GDM1 (cell line): ENCODE measurements at places on chromosomes 1 and 21.

- DNase-seq, result no peak
These were observed 98.2 kb downstream of the CACHD1 start for GRCh38 chr1:64568171-64568450.

DNA sequence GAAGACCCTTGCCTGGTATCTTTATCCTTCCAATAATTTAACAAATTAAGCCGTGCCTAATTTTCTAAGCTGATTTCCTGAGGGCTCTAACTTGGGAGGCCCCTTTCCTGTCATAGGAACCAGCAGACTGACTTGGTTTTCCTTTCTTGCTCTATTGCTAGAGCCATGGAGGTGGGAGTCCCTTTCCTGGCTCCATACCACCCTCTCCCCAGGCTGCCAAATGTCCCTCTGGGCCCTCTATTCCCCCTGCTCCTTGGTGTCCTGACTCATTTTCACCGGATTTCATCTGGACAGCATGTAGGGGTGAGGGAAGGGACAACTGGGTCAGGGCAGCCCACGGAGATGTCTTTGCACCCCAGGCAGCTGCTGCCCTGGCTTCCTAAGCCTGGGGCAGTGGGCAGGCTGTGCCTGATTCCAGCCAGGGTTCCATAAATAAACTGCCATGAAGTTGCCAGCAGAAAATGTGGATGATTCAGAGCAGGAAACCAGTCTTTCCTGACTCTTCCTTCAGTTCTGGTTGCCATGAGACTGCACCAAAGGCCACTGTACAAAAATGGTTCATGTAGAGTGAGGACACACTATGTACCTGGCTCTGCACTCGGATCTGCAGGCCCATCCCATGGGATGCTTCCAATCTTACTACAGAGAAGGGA, 38.0 kb upstream of the SERBP1 start:
- DNase-seq, result no peak

GRCh38 chr21:37511848-37512247, 145.3 kb downstream of the DYRK1A start:
- no peak for DNase-seq

DNA sequence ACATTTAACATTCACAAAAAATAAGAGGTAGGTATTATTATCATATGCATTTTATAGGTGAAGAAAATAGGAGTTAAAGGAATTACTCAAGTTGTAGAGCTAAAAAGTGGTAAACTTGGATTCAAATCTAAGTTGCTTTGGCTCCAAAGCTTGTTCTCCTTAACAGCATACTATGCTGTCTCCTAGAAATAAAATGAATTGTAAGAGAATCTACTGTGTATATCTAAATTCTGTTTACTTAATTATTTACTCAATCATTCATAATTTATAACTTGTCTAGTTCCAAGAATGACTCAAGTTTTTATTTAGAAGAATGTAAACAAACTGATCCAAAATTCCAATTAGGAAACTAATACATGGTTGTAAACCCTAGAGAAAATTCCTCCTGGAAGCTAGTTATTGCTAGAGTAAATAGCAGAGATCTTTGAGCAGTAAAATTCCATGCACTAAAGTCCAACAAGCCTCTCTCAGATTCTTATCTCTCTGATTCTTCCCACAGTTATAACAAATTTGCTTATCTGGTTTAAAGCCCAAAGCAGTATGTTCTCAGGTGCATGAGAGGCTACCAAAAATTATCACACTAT, 132.5 kb upstream of the DPT start:
- DNase-seq, result no peak

DNA sequence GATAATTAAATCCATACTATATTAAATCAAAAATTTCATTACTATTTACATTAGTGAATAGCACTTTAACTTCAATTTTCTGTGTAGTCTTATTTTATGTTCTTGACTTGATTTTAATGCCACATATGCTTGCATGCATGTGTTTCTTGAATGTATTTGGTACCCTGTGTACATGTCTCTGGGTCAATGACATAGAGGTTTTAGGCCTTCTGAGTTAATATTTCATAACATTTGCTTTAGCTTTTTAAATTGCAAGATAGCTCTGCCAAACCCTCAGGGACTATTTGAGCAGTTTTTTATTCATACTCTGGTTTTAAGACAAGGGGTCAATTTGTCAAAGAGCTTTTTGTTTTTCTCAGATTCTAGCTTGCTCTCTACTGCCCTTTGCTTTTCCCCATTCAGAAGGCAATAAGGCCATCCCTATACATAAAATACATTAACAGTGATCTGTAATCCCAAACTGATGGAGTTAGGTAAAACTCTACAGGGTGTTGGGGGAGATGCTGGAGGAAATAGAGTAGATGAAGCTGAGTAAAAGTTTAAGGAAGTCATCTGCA, 5.0 kb downstream of the MLLT11 start:
- DNase-seq, result no peak

DNA sequence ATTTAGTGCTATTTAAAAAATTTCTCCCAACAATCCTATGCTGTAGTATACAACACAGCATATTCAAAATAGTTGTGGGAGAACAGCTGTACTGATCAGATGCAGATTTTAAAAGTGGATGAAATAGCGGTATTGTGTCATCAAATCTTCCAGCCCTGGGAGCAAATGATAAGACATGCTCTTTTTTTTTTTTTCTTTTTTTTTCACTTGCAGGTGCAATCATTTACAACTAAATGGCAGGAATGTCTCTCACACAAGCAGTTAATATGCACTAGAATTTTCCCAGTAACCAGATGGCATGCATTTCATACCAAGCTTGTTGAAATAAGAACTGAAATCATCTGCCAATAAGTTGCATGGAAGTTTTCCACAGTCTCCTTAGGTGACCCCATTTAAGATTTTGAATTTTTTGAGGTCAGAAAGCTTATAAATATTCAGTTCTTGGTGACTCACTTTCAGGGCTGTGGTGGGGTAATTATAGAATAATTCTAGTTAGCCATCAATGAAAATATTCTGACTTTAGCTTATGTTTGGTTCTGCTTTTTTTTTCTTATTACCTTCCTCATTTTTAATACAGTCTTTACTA, 623.9 kb upstream of the NR5A2 start:
- no peak for DNase-seq

GRCh38 chr1:147080671-147081394, 91.4 kb downstream of the PRKAB2 start:
- DNase-seq, result no peak

DNA sequence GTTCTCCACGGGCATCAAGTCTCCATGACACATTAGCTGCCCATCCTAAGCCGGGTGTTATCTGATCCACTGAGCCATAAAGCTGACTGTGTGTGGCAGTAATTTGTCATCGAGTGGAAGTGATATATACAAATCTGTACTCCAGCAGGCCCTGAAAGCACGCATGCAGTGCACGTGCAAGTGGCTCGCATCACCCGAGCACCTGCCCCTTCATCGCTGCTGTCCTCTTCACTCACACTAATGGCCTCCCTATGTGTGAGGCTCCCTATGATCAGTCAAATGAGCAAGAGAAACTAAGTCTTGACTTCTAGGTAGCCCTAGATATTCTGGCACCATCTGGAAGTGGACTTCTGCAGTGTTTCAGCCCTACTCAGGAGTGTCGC, 248.6 kb downstream of the MATN1 start:
- no peak for DNase-seq

DNA sequence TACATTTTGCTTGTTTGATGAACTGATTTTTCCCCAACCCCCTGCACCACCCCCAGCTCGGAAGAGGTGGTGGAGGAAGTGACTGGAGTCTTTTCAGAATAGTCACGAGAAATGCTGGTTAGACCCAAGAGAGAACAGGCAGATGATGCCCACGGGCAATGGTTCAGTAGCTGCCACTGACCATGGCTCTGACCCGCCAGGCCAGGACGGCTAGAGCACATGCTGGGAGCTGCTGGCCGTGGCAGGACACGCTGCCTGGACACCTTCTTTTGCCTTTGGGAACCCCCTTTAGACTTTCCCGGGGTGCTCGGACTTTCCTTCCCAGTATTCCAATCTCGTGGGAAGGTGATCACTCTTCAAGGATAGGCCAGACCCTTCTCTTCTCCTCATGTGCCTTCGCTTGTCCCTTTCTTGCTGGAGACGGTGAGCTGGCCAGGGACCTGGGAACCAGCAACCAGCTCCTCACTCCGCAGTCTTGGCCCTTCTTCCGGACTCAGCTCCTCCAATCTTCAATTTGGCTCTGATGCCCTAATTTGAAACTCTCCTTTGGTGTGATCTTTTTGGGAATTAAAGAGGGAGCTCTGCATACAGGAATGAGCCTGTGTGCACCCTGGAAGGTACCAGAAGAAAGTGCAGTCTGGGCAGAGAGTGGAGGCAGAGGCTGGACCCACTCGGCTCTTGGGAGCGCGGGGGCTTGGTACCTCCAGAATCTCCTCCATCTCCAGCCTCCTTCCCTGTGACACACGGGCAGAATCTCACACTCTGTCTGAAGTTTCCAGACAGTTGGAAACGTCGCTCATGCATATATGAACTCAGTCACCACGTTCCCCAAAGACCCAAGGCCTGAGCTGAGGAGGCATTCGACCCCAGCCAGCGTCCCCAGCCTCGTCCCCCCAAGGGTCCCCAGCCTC, 4.0 kb upstream of the PDE9A start:
- DNase-seq, result no peak
